A549 treated with AZD2906 at 1 μM for 4 hours (cell line): ENCODE measurements at places on chromosomes 7 and 10. TPM values are rescaled to one million over a fixed set of nuclear protein-coding genes. Genes with fewer than 3 reads are reported as not detected.

CYP26A1 gene
- total RNA-seq = 2.0 to 3.0 TPM (median 2.3 TPM) in 5 replicates

MYO1G gene
- total RNA-seq = 0.17 to 0.29 TPM (median 0.21 TPM) in 5 replicates

SMO gene
- total RNA-seq = 11.8 to 15.3 TPM (median 13.6 TPM) in 5 replicates

PDCD11 gene
- total RNA-seq = 35.3 to 40.5 TPM (median 38.3 TPM) in 5 replicates

CDK1 gene
- total RNA-seq = 78.9 to 93.8 TPM (median 83.7 TPM) in 5 replicates
